NCI-H2081 treated with DMSO at 0.1 percent for 48 hours (cell line): ENCODE measurements at places on chromosomes 11 and 22.

DNA sequence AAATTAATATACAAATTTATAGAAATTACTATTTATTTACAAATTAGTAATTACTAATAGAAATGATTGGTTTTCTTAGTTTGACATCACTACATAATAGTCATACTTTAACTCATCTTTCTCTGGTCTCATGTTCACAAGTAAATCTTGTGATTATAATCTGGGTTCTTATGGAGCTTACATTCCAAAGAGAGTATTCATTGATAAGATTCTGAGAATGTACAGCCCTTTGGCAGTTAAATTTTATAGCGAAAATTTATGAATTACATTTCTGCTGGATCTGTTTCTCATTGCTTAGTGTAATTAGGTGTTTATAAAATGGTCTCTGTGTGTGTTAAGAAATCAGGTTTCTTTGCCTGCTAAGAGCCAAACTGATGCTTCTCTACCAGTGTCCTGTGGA is 175.2 kb downstream of the TMEM135 start:
- no peak for DNase-seq

GRCh38 chr11:126329644-126330211 is 25.8 kb upstream of the ST3GAL4 start:
- DNase-seq, result no peak

GRCh38 chr11:45834298-45834756 is 12.9 kb upstream of the CRY2 start:
- DNase-seq, result no peak

DNA sequence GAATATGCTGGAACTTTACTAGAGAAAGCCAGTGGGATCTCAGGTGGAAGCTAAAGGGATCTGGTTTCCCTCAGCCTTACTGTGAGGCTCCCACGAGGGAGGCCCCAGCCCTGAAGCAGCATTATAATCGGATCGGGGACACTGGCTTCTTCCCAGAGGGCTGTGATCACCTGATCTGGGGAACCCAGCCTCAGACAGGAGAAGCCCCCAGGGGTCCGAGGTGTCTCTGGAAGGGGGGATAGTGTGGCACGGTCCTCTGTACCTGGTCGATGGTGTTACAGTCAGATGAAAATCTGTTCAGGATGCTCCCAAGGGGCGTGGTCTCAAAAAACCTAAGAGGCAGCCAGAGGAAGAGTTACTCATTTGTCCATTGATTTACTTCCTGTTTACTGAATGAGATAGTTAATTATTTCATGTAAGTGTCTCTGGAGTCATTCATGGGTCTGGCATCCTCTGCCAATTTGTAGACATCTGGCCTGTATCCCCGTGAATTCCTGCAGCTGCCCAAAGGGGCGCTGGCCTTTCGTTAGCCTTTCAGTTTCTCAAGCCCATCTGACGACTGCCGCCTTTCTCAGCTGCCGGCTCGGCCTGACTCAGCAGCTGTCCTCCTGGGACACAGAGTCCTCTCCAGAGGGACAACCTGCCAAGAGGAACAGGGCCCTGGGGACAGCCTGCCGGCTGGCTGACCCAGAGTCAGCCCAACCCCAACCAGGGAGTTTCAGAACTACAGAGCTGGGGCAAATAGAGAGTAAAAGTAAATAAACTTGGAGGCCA is 17.0 kb upstream of the KCNJ11 start:
- no peak for DNase-seq

DNA sequence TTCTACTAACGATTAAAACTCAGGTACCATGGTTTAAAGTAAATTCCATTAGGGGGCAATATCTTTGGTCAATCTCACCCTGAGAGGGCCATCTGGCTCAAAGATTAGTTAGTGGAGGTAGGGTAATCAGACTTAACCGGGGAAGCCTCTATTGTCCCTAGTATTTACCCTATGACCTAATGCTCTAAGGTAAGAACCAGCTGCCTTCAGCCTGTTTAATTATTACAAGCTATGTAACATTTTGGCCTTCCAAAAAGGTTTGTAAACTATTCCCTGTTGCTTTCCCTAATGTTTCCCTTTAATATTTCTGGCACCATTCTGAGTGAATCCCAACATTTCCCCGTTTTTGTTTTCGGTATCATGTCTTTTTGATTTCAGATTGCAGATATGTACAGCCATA is 15.1 kb upstream of the GLYATL1 start:
- no peak for DNase-seq

DNA sequence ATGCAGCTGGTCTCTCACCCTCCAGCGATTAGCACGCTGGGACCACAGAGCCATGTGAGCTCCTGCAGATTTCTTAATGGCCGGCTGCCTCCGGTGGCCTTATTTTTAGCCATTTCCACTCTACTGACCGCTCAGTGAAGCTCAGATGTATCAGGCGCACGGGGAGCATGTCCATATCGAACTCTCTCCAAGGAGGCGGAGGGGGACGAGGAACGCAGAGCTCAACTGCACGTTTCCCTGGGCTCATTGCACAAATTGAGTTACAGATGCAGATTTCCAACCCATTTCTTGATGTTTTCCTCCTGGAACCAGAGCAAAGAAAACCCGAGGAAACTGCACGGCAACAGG is 207.1 kb downstream of the CTTN start:
- DNase-seq, result no peak

- no peak for DNase-seq
Observed at GRCh38 chr11:116439361-116439677, 333.5 kb downstream of the BUD13 start.

GRCh38 chr11:90438069-90438468 is 215.2 kb upstream of the CHORDC1 start:
- DNase-seq, result no peak

DNA sequence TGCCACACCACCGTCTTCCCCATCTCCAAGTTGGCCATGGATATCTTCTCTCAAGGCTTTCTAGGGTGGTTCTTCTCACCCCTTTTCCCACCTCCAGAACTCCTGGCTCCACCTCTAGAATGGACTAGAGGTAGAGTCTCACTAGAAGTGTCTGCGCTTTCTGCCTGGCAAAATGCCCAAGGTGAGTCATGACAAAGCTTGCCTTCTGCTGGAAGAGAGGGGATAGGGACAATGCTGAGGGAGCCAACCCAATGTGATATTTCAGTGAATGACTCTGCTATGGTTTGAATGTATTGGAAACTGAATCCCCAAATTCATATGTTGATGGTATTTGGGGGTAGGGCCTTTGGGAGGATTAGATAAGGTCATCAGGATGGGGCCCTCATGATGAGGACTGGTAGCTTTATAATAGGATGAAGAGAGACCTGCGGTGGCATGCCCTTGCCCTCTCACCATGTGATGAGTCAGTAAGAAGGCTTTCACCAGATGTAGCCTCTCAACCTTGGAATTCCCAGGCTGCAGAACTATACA is 4.1 kb upstream of the CD82 start:
- DNase-seq, result no peak
